ENCODE measurements at places on chromosomes 2 and 18.

- DNase-seq, result no peak
Measured at GRCh38 chr2:31016648-31017047, 121.6 kb downstream of the GALNT14 start.

- DNase-seq, result peak; percentile 77
Measured at GRCh38 chr2:126645211-126645618, 10.7 kb upstream of the GYPC start.

DNA sequence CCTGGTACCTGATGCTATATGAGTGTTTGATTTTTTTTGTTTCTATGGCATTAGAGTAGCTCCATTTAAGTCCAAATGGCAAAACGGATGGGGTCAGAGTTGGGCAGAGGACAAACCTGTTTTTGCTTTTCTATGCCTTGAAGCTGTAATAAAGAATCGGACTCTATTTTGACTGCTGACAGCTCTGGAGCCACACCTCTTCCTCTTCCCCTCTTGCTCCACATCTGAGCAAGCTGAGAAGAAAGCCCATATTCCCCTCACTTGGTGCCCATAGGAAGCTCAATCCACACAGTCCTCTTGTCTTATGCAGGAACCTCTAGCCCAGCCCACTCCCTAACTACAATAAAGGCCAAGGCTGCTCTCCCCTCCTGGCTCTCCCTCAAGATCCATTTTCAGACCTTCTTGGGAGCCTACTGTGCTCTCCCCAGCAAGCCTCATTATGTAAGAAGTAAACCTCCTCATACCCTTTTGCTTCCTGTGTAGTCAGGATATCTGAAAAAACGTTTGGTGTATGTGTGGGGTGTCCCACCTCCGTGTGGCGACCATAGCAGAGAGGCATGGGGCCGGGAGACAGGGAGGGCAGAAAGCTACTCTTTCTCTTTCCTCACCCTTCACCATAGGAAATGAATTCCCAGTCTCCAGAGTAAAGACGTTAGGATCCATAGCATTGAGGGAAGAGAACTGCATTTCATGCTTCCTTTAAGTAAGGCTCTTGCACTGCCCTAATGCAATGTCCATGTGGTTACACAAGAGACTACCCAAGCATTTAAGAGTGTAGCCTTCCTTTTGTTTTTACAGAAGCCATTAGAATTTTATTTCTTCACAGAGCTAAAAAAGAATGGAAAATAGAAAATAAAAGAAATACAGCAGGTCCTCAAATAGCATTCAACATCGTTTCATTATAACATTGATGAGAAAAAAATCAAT, 41.9 kb upstream of the RAPGEF4 start:
- DNase-seq, result no peak

DNA sequence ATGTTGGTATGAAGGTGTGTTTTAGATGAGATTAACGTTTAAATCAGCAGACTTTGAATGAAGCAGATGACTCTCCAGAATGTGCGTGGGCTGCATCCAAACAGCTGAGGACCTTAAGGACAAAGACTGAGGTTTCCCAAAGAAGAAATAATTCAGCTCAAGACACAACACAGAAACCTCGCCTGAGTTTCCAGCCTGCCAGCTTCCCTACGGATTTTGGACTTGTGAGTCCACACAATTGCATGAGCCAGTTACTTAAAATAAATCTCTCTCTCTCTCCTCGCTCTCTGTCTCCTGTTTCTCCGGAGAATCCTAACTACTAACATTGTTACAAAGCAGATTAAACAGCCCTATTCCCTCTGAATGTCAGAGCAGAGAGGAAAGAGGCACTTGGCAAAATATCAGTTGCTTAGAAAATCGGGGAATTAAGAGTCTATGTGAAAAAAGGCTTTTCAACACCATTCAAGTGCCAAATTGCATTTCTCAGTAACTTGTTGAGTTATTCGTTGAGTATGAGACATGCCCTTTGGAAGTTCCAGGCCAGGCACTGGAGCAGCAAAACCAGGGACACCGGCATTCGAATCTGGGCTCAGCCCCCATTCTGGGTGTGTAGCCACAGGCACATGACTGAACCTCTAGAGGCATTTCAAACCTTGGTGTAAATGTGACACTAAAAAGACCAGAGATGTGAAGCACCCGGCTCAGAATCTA, 174.6 kb upstream of the PID1 start:
- no peak for DNase-seq

GRCh38 chr18:9906481-9906880, 7.3 kb upstream of the VAPA start:
- no peak for DNase-seq

DNA sequence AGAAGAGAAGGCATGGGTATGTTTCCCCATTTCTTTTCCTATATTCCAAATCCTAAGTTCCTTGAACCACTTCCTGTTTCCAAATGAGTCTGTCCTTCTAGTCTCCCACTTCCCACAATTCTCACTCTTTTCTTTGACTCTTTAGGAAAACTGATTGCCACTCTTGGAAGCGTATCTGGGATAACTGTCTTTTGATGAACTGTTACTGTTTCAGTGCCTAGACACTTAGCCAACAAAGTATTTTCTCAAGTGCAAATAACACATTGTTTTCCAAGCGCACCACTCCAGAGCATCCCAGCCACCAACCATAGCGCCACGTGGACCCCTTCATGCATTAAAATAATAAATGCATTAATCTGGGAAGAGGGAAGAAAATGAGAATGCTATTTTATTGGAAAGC, 342.8 kb downstream of the MTX2 start:
- DNase-seq, result no peak

GRCh38 chr2:224882291-224883171, 159.7 kb downstream of the DOCK10 start:
- DNase-seq, result no peak
